ENCODE measurements at places on chromosomes 7 and 10.

DNA sequence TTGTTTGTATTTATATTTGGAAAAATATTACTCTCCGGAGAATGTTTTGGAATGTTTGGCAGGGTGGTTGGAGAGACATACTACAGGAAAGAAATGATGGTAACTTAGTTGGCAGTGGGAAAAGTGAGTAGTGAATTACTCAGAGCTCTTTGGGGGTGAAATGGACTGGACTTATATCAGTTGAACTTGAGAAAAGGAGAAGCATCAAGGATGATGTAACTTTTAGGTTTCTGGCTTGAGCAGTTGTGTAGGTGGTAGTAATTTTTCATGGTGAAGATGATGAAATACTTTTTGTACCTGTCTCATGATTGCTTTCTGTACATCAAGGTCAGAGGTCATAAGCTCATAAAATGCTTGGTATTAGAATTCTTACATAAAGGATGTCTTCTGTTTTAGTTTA lies 617.2 kb downstream of the AUTS2 start:
- DNase-seq, result no peak

GRCh38 chr10:124465003-124465776 lies 3.6 kb downstream of the LHPP start:
- DNase-seq, result no peak

GRCh38 chr7:27835376-27835775 lies 95.4 kb downstream of the TAX1BP1 start:
- no peak for DNase-seq

DNA sequence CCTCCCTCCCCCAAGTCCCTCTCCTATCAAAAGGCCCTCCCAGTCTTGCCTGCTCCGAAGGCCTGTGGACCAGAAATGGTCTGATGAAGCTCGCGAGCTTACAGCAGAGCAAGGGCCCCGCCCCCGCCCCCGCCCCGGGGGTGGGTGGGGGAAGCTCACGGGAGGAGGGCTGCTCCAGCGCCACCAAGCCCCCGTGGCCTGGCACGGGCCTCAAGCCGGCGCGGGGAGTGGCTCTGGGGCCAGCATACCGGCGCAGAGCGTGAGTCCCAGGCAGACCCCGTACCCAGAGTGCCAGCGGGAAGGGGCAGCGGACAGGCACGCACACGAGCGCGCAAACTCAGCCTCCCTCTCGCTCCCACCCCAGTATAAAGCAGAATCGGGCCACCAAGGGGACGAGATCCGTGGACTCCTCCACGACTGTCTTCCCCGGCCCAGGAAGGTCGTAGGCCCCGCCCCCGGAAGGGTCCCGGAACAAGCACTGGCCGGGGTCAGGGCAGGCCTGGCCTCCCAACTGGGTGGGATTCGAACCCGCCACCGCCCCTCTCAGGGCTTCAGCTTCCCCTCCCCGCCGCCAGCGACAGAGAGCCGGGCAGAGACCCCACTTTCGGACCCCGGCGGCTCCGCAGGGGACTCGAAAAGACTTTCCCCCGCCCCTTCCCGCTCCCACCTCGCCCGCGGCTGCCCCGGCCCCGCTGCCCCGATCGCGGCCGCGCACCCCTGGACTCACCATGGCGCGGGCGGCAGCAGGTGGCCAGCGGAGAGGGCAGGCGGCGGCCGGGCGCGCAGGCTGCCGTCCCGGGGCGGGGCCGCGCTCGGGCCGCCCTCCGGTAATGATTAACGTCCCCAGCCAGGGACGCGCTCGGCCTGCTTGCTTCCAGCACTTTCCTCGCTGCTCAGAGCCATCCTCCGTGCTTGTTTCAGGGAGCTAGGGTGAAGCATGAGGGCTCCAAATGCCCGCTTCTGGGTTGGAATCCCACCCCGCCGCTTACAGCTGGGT lies at the start of gene PCBD1:
Gene PCBD1 (minus strand): TSS at position 762 of the 997 bp plus-strand sequence. CDS start 32 bp downstream, at position 730.
- DNase-seq, result peak; percentile 78

GRCh38 chr10:50850578-50851230 lies 34.7 kb downstream of the A1CF start:
- no peak for DNase-seq

GRCh38 chr7:1086588-1087464 lies 1.1 kb upstream of the GPER1 start:
- DNase-seq, result peak; percentile 83

GRCh38 chr10:100341953-100342626 lies 4.9 kb upstream of the SCD start:
- DNase-seq, result peak; percentile 54

DNA sequence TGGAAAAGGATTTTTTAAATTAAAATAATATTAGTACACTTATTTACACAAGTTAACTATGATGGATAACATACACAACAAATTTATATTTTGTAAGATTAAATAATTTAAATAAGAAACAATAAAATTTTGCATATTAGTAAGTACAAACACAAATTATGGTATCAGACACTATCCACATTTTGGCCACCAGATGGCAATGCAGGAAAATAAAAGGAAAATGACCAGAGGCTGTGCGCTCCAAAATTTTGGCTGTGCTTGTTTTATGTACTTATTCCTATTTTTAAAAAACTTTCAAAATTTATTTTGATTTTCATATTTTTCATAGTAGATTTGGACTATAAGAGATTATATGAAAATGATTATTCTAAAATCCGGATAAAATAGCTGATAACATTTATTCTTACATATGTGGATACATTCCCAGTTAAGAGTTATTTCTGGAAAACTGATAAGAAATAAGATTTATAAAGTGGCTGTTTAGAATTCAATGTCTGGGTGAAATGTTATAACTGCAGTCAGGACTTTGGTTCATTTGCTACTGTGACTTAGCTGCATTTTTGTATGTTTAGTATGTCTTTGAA lies 274.7 kb upstream of the HGF start:
- peak; percentile 35 for DNase-seq

- no peak for DNase-seq
These were observed 75.1 kb upstream of the TCF7L2 start for GRCh38 chr10:112874982-112875381.

DNA sequence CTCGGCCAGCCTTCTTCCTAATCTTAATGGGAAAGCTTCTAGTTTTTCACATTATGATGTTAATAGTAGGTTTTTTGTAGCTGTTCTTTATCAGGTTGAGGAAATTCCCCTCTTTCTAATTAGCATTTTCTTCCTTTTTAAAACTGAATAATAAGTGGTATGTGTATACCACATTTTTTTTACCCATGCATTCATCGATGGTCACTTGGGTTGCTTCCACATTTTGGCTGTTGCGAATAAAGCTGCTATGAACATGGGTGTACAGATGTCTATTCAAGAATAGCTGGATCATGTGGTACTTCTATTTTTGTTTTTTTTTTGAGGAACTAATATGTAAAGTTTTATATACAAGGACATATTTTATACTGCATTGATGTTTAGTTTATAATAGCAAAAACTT lies 44.3 kb downstream of the NRF1 start:
- no peak for DNase-seq

DNA sequence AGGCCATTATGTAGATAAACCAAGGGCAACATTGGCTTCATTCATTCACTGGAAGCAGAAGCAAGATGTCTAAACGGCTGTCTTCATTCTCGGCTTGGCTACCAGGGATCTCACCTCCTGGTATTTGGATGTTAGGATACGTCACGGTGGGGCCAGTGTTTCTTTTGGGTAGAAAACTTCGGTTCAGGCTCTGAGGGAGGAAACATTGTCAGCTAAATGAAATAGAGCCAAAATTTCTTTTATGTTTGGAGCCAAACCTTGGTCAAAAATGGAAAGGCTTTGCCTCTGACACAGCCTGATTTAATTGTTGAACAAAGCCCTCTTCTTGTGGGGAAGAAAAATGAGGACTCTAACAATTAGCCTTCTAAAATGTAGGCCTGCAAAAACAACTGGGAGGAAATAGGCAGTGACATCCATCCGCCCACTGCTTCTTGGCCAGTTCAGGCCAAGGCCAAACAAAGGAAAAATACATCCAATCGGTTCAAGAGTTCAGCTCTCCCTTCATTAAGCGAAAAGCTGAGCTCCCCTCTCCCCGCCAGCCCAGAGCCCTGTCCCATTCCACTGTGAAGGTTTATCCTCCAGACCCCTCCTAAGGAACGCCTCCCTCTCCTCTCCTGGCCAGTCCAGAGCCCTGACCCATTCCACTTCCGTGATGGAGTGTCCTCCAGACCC lies 44.4 kb downstream of the PFKFB3 start:
- no peak for DNase-seq

DNA sequence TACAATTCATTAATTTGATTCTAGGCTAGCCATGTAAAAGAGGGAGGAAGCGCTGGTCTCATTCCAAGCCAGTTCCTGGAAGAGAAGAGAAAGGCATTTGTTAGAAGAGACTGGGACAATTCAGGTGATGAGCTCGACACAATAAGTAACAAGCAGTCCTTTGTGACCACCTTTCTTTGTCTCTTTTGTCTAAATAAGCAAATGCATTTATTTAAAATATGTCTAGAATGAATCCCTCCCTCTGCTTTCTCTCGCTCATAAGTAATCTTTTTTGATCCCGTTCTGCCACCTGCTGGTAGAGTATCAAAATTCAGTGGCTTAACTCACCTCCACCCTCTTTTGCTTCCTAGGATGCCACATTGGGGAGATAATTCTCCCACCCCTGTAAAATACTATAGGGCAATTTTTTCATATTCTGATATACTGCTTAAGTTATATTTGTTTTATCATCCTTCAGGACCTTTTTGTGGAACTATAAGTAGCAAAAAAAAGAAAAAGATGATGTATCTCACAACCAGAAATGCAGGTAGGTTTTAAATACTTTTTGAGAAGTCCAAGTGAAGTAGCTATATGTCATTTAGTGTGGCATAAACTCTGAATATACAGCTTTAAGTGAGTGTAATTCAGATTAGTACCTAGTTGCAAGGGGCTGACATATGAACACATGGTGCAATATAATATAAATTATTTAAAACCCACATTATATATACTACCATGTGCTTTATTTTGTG lies 91.5 kb downstream of the GSDME start:
- peak; percentile 60 for DNase-seq

DNA sequence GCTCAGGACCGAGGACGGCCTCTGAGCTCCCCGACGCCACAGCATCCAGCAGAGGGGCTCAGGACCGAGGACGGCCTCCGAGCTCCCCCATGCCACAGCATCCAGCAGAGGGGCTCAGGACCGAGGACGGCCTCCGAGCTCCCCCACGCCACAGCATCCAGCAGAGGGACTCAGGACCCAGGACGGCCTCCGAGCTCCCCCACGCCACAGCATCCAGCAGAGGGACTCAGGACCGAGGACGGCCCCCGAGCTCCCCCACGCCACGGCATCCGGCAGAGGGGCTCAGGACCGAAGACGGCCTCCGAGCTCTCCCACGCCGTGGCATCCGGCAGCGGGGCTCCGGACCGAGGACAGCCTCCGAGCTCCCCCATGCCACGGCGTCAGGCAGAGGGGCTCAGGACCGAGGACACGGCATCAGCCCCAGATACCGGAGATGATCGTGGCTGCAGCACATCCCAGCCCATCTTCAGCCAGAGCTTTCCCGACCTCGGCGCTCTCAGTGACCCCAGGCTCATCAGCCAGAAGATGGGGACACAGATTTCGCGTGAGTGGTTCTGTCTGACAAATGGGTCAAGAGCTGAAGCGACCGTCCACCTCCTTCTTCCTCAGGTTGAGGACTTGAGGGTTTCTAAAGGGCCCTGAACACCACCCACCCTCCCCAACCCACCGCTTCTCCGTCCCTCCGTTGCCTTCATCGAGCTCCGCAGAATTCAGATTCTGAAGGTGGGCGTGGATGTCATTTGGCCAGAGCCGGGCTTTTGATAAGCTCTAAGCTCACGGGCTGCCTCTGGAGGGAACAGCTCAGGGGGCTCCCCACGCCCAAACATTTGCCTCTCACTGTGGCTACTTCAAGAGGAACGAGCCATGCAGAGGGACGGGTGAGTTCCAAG lies 55.8 kb upstream of the DNAAF5 start:
- no peak for DNase-seq

GRCh38 chr10:125795128-125795527 lies 19.5 kb upstream of the MMP21 start:
- no peak for DNase-seq

DNA sequence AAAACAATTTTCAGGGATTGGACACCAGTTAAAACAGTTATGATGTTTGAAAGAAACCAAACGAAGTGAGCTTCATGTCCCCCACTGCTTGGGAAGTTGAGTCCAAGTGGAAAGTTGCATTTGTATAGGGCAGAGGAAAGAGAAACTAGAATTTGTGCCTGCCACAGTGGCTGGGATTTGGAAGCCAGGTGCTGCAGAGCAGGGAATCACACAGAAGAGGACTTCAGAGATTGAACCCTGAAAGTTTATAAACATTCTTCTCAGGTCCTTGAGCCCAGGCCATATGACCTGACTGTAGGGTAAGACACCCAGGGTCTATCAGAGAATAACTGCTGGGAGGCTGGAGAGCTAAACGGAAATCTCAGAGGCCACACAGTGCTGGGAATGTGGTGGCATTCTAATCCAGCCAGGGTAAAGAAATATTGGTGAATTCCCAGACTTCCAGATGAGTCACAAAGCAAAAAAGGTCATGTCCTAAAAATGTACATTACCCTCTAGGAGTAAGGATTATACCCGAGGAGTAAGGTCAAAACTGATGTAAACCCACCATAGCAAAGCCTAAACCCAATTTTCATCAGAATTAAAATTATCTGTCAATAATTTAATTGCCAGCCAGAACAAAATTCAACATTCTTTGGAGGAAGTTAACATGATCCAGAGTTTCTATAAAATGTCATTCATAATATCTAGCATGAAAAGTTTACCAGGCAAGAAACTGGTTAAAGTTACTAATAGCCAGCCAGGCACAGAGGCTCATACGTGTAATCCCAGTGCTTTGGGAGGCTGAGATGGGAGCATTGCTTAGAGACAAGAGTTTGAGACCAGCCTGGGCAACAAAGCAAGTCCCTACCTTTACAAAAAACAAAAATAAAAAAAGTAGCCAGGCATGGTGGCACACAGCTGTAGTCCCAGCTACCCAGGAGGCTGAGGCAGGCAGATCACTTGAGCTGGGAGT lies 31.2 kb downstream of the TOMM7 start:
- no peak for DNase-seq

- no peak for DNase-seq
These were observed 644 bp upstream of the ABI1 start for GRCh38 chr10:26861205-26861998.

DNA sequence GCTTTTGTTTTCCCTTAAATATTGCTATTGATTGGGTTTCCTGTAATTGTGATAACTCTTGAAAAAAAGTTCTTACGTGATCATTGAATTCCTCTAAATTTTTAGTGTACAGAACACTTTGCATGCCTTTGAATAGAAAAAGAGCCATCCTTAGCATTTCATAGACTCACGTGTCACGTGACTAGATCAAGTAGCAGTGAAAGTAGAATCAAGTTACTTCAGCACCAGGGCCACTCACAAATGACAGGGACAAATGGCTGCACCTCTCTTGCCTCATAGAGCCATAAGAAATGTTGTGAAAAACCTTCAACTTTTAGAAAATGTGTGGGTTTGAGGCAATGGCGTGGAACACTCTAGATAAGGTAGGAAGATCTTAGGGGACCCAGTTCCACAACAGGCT lies 203.8 kb downstream of the ZEB1 start:
- DNase-seq, result no peak

DNA sequence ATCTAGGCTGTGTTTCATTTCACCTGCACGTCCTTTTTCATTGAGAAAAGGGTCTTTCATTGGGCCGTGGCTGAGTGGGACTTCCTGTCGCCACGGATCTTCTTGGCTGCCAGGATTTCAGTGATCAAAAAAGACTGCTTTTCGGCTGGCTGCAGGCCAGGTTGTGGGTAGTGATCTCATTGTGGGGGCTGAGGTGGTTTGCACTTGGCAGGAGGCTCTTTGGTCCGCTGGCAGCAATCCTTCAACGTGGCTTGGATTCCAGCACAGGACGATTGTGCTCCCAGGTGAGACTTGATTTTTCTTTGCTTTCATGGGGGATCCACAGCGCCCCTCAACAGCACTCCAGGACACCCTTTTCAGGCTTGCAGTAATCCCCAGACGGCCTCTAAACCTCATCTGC lies 29.0 kb upstream of the ZNF273 start:
- no peak for DNase-seq

GRCh38 chr10:119501690-119502089 lies 40.8 kb downstream of the RGS10 start:
- peak; percentile 15 for DNase-seq
